ENCODE measurements at places on chromosomes 3 and 15.

DNA sequence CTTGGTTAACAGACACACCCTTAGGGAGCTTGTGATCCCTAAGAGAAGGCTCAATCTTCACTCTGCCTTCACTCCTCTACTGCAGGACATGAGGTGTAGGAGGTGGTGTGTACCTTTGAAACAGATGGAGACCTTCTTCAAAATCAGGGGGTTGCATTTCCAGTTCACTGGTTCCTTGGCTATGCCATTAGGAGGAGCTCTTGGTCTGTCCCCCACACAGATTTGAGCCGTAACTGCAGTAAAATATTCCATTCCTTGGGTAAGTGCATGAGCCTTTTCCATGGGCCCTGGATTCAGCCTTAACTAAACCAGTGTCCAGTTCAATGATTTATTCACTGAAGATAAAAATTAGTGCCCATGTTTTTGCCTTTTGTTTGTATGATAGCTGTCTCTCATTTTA is 144.6 kb downstream of the MCTP2 start:
- no peak for DNase-seq

GRCh38 chr15:73127302-73127936 is 75.2 kb downstream of the NEO1 start:
- DNase-seq: no peak

DNA sequence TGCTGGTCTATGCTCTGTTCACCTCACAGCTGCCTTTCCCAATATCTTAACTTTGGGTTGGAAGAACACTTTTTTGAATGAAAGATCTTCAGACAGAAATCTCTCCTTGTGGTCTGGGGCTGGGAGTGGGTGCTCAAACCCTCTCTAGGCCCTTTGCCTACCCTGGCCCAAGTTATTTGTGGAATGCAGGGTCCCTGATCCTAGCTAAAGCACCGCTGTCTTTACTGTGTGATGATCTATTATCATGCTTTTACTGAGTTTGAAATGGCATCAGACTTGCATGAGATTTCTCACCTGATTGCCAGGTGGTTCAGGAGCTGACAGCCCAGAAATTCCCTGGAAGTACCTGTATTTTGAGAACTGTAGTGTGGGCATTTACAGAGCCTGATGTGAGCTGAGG is 412.7 kb upstream of the ONECUT1 start:
- DNase-seq: no peak

DNA sequence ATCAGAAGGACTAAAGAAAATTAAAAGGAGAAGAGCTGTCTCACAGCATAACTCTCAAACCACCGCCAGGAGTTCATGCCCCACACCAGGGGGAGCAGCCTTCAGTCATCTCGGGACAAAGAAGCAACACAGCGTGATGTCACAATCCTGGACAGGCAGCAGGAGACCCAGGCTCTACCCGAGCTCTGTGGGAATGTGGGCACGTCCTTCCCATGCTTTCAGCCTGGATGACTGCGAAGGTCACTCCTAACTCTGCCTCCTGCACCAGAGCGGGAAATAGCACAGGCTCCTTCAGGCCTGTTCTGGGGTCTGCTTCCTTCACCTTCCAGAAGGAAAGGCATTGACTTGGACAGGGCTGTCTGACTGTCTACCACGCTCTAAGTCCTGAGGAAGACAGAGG is 31.3 kb downstream of the NOX5 start:
- no peak for DNase-seq

GRCh38 chr3:172711454-172711795 is 558 bp upstream of the NCEH1 start:
- DNase-seq: no peak

DNA sequence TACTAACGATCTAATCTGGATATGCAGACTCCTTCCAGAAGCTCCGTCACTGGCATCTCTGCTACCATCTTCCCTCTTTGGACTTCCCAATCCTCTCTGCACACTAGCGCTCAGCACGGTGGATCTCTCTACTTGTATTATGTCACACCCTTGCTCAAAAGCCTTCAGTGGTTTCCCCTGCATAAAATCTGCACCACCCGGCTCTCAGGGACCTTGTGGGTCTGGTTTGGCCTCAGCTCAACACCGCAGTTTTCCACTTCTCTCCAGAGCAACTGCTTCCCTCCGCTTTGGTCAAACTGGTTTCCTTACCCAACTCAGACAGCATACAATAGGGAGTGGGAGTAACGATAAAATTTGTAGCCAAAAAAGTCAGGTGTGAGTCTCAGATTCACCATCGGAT is 30.7 kb upstream of the HES1 start:
- DNase-seq: no peak

DNA sequence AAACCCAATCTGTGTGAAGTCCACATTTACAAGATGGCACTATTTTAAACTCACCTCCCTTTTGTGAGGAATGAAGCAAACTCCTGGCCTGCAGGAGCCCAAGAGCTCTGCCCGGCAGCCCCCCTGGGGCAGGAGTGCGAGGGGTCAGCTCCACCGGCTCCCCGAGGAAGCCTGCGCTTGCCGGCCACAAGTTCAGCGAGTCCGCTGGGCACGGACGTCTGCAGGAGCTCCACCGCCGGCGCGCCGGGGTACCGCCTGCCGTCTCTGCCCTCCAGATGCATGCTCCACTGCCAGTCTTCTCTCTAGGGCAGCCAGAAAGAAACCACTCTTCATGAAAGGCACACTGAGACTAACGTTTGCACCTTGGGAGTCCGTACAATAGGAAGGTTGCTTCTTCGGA is 17.5 kb downstream of the OCA2 start:
- no peak for DNase-seq

GRCh38 chr3:32202496-32202895 is 36.0 kb upstream of the CMTM8 start:
- no peak for DNase-seq

Measured in GM18507 (cell line).